ENCODE measurements at places on chromosomes 12 and 14.

DNA sequence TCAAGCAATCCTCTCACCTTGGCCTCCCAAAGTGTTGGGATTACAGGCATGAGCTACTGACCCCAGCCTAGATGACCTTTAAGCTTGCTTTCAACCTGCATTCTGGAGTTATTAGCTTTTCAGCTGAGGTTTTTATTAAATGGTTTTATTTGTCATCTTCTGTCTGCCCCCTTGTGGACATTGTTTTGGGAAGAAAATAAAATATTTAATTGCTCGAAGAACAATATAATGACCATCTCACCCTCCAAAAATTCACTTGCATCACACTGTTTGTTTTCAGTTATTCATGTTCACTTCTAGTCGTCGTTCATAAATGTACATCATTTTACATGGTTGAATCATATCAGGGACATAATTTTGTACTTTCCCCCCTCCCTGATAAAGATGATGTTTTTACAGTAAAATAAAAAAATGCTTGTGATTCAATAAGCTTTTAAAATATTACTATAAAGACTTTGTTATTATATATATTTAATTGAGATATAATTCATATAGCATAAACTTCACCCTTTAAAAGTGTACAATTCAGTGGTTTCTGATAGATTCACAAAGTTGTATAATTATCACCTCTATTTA lies 10.1 kb upstream of the SPATS2 start:
- no peak for DNase-seq

GRCh38 chr12:66979251-66979650 lies 289.9 kb upstream of the CAND1 start:
- DNase-seq, result no peak

GRCh38 chr14:78950649-78951048 lies 780.5 kb downstream of the NRXN3 start:
- DNase-seq, result no peak

- DNase-seq, result no peak
These were observed 9.3 kb downstream of the DGLUCY start for GRCh38 chr14:91123201-91123600.

DNA sequence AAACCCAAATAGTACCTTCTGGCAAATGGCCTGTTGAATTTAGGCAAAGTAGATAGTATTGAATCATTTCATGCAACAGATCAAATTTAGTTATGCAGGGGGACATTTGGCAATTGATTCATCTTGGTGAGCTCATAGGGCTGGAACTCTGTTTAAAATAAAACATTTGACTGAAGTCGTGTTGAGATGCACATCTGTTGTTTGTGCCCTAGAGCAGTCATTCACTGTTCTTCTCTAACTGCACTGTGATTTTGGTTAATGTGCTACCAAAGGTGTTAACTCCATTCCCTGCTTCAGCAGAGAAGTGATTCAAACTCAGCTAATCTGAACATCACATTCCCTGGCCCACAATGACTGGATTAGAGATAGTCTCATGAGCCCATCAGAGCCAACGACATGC lies 44.0 kb upstream of the CSRP2 start:
- no peak for DNase-seq

DNA sequence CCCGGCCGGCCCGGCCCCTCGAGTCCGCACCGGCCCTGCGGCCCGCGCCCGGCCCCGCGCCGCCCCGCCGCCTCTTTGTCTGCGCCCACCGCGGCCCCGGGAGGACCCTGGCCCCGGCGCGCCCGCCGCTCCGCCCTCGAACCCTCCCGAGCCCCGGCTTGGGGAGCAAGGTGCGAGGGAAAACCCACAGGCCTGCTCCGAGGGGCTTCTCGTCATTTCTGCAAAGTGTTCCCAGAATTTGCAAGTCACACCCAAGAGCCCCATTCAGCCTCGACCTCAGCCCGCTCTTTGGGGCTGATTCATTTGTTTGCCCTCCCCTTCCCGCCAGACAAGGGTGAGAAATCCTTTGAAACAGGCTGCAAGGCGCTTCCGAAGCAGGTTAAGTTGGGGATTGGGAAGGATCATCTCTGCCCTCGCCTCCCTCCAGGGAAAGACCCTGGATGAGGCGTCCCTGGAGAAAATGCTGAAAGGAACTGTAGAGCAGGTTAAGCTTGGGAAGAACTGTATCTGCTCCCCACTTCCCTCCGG lies 325 bp upstream of the CLIP1 start:
- peak; percentile 60 for DNase-seq

GRCh38 chr14:103725001-103725682 lies 9.5 kb downstream of the ZFYVE21 start:
- DNase-seq, result no peak

GRCh38 chr12:101051901-101052550 lies 158.0 kb downstream of the SLC5A8 start:
- DNase-seq, result no peak

- no peak for DNase-seq
These were observed 7.8 kb upstream of the TBPL2 start for GRCh38 chr14:55448141-55448614.

- no peak for DNase-seq
These were observed 220.3 kb upstream of the ARID2 start for GRCh38 chr12:45509187-45509586.

GRCh38 chr12:113981876-113982275 lies 15.8 kb upstream of the RBM19 start:
- DNase-seq, result no peak

GRCh38 chr12:72346363-72346944 lies 74.3 kb downstream of the TRHDE start:
- DNase-seq, result peak; percentile 56

- no peak for DNase-seq
These were observed 237.1 kb downstream of the FOXN3 start for GRCh38 chr14:89179891-89180404.

DNA sequence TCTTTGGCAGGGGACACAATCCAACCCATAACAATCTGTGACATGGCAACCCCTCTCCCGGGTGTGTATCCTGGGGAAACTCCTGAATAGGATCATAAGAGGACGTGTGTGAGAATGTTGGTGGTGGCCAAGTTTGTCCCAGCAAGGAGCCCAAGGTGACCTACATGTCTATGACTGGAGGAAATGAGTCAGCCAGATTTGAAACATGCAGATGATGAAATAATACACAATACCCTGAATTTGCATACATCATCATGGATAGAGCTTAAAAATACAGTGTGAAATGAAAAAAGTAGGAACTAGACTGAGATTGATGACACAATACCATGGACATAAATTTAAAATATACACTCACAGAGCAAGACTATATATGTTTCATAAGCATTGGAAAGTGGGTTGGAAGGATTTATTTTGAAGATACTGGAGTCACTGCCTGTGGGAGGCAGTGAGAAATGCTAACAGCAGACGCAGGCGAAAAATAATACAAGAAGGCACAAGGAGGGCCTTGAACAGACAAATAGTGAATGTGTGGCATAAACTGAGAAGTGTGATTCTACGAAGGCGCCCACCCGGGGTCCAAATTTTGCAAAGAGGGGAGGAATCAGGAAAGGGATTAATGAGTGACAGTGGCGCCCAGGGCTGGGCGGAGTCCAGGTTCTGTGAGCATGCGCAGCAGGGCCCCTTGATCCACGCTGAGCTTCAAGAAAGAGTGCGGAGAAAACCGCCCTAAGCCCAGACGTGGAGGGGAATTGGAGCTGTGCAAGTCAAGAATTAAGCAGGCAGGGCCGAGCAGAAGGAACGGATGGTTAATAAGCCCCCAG lies 7.0 kb upstream of the MAP1LC3B2 start:
- DNase-seq, result no peak

GRCh38 chr12:1855241-1855640 lies 34.9 kb downstream of the LRTM2 start:
- DNase-seq, result no peak

GRCh38 chr14:33564774-33565630 lies 385.9 kb downstream of the EGLN3 start:
- no peak for DNase-seq

- DNase-seq, result no peak
These were observed 497.6 kb downstream of the APAF1 start for GRCh38 chr12:99142651-99143050.

- DNase-seq, result no peak
These were observed 1.4 kb upstream of the GARIN2 start for GRCh38 chr14:67187826-67188225.

GRCh38 chr12:85626001-85626783 lies 210.0 kb downstream of the RASSF9 start:
- DNase-seq, result no peak

- peak; percentile 75 for DNase-seq
These were observed 6.2 kb downstream of the DTX1 start for GRCh38 chr12:113062502-113063395.

- no peak for DNase-seq
These were observed 66.2 kb upstream of the PCNX4 start for GRCh38 chr14:60025571-60025970.

GRCh38 chr12:132478433-132478803 lies 11.5 kb upstream of the FBRSL1 start:
- DNase-seq, result no peak

GRCh38 chr12:105227879-105228278 lies 8.1 kb downstream of the APPL2 start:
- no peak for DNase-seq

DNA sequence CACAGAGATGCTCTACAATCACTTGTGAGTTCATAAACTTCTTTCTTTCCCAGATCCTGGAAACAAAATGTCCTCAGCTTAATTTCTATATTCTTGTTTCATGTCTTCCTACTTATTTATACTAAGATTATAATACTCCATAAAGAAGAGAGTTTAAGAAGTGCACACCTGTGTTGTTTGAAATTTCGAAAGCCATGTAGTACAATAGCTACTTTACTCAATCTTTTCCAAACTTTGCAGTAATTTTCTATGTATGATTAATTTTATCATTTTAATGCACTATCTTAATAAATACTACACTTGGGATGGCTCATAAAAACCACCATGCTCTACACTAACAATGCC lies 300 bp upstream of the TTC5 start:
- no peak for DNase-seq

GRCh38 chr12:100044266-100044665 lies 59.5 kb upstream of the ANKS1B start:
- no peak for DNase-seq

DNA sequence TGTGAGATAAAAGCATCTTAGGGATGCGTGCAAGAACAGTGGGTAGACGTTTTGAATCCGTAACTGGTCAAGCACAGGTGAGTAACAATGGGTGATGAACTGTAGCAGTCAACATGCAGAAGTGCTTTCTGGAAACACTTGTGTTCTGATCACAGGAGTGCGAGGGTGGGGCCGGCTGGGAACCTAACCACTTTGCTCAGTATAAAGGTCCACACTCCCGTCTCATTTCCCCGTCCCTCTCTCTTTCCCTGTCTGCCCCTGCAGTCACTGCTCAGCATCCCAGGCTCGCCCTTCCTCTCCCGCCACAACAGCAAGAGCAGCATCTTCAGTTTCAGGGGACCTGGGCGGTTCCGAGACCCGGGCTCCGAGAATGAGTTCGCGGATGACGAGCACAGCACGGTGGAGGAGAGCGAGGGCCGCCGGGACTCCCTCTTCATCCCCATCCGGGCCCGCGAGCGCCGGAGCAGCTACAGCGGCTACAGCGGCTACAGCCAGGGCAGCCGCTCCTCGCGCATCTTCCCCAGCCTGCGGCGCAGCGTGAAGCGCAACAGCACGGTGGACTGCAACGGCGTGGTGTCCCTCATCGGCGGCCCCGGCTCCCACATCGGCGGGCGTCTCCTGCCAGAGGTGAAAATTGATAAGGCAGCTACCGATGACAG lies 127.1 kb downstream of the FIGNL2 start:
- no peak for DNase-seq

GRCh38 chr14:87935886-87936285 lies 57.1 kb downstream of the GALC start:
- no peak for DNase-seq

DNA sequence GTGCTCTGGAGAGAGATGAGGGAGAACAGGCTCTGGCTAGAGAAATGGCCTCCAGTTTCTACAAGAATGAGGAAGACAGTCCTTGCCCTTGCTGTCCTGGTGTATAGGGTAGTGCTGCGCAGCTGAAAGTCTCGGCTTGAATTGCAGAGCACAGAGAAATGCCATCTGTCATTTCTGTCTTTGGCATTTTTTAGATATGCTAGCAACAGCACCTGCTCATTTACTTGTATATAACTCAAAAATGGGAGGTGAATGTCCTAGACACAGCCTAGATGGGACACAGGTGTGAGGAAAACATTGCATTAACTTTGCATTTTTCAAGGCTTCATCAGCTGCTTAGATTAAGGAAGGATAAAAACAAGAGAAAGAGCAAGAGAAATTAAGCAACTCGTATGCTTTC lies 35.8 kb downstream of the GPR19 start:
- DNase-seq, result no peak

GRCh38 chr14:55180434-55180833 lies 11.0 kb downstream of the DLGAP5 start:
- no peak for DNase-seq

- no peak for DNase-seq
These were observed 96.7 kb downstream of the TMX1 start for GRCh38 chr14:51336734-51337133.

GRCh38 chr14:38210587-38211216 lies 3.0 kb downstream of the SSTR1 start:
- no peak for DNase-seq

- DNase-seq, result no peak
These were observed 26.3 kb upstream of the BBS10 start for GRCh38 chr12:76374386-76375020.

GRCh38 chr14:105049753-105050550 lies 15.3 kb downstream of the GPR132 start:
- no peak for DNase-seq

DNA sequence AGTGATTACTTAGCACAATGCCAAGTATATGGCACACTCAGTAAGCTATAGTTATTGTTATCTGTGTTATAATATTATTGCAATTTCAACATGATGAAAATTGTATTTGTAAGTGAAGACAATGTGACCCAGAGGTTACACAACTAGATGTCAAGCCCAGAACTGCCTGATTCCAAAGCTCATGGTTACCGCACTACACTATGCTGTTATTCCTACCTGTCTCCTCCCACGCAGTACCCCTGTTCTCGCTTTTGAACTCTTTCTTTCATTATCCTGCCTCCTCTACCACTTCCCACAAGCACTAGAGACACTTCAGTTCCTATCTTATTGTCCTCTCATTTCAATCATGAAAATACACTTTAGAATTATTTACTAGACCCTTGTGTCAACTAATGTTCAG lies 93.2 kb downstream of the PLCZ1 start:
- DNase-seq, result no peak

DNA sequence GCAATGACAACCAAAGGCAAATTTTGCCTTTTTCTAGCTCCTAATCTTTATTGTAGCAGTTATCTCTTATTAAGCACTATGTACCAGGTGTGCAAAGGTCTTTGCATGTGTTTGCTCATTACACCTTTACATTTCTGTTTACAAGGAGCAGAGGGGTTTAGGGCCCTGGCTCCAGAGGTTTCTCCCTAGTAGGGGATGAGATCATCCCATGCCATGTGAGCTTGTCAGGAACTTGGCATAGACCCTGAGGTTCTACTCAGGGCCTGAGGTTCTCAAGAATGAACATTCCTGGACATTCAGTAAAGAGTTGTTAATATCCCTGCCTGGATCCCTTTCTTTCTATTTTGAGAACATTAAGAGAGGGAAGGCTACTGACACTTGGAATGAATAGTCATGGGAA lies 292.0 kb downstream of the RPAP3 start:
- no peak for DNase-seq

- no peak for DNase-seq
These were observed 34.7 kb downstream of the WASHC4 start for GRCh38 chr12:105142259-105142658.
